Stimulated activated CD4-positive, alpha-beta T cell treated with anti-CD3 and anti-CD28 coated beads, Interleukin-2, amount 100 ng/mL, for 24 hours (primary cell): ENCODE measurements at places on chromosomes 1 and 21.

DNA sequence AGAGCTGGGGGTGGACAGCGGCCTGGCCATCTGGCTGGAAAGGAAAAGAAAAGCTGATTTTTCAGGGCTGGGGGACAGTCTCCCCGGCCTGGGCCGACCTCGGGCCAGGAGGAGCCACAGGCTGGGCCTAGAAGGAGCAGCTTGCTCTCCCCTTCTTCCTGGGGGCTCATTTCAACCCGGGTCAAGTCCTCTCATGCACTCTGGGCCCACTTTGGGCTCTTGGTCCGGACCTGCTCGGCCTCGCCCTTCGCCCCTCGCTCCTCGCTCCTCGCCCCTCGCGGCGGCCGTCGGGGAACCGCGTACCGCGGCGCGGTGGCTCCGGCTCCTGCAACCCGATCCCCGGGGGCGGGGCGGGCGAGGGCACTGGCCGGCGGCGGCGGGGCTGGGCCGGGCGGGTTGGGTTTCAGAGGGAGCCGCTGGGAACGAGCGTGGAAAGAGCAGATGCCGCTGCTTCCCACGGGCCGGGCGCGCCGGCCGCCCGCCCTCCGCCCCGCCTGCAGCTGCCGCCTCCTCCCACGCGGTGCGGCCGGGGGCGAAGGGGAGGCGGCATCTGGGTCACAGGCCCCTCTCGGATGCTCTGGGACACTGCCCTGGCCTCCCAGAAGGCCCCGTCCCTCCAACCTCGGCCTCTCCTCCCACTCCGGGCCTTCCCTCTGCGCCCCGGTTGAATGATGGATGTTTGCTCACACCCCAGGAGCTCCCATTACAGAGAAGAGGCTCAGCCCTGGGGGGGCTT lies 6.6 kb downstream of the HEYL start:
- no peak for DNase-seq

DNA sequence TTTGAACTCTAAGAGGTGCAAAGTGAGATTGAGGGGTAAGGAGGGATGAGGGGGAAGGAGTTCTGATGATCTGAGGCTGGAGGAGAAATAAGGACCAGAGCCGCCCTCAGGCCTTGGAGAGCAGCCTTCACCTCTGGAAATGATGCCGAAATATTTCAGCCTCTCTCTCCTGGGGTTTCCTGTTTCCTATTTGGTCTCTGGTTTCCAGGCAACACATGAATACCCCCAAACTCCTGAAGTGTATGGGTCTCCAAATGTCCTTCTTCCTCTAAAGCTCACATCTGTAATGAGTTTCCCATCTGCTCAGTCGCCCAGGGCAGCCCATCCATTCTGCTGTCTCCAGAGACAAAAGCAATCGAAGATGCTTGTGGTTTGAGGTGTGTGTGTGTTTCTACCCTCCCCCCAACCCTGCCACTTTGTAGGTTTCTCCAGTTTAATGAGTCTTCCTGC lies 52.0 kb upstream of the FAM20B start:
- DNase-seq = no peak

GRCh38 chr1:226772446-226773139 lies 33.5 kb upstream of the ITPKB start:
- no peak for DNase-seq

DNA sequence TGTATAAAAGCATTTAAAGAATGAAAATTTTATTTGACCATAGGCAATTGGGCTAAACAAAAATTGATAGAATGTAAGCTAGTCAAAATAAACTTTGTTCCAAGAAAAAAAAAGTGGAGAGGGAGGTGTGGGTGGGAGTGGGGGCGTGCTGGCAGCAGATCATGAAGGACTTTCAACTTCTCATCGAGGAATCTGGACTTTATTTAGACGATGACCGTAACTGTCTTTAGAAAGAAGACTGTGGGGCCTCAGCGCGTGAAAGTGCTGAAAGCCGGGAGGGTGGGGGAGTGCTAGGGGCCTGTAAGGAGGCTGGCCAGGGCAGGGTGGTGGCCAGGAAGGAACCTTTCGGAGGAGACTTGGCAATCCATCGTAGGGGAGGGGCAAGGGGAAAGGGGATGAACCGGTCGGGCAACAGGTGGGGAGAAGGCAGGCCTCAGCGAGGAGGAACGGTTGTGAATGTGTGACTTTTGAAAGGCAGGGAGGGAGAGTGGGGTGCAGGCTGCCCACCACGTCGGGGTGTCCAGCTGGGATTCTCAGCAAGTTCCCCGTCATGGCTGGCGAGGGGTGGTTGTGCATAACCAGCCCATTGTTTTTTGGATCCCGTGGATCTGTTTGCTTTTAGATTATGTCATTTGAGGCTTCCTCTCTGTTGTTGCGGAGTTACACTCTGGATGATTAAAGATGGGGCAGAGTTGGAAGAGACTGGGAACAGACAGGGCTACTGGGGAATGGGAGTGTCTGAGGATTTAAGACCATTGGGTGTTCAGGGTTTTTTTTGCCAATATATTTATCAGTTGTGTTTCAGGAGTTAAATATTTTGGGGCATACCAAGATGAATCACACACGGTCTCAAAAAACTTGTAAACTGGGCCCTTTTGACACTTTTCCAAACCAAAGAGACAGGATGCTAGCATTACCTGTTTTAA lies 35.5 kb downstream of the HUNK start:
- DNase-seq = no peak

DNA sequence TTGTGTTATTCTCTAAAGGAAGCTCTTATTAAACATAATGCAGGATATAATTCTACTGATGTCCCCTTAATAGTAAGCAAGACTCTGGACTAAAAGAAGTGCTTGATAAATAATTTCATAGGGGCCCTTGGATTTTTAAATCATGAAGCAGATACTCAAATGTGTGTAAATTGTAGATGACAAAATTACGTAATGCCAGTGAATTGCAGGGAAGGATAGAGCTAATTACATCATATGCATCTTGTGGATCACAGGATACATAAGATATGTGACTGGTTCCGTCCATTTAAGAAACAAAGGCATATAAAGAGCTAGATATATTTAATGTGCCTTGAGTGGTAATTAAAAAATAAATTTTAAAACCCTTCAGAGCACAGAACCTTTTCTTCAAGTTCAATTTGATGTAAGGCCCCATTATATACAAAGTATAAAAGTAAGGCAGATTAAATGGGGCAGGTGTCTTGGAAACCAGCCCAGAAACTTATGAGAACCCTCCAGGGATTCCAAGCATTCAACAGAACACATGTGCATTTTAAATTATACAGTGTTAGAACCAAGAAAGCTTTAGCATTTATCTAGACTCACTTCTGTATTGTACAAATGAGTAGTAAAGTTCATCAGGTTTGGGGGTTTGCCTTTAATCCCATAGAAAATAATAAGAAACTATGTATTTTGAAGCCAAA lies 190.4 kb downstream of the NCAM2 start:
- no peak for DNase-seq

GRCh38 chr1:147613506-147613905 lies 56.8 kb downstream of the ACP6 start:
- DNase-seq = no peak

DNA sequence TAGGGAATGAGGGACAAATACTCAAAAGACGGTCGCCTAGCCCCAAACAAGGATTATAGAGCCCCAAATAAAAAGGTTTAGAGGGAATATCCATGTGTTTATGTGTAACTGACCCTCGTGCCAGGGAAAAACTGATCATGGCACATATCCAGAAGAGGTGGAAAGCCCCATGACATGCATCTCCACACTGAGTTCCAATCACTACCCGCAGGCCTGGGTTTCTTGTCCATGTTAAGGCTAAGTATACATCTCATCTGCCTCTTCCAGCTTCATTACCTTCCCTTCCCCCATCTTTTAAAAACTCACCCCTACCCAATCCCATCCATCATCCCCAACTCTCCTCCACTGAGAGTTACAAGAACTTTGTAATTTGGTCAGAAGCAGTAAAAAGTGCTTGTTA lies 15.2 kb downstream of the GADD45A start:
- DNase-seq = no peak

GRCh38 chr1:246794828-246795671 lies 70.8 kb downstream of the SCCPDH start:
- no peak for DNase-seq

DNA sequence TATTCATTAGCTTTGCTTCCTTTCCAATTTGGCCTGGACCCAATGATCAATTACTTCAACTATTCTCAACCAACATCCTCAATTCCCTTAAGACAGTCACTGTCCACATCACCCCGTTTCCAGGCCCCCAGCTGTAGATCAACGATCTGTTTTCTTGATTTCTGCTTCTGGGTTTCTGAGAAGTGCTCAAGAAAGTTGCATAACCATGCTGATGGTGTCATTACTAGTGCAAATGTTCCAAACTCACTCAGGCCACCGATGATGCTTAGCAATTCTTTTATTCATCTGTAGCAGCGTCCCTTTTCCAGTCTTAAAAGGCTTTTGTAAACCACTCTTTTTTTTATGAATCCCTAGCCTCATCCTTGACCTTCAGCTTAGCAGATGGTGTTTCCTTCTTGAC lies 155.8 kb upstream of the PTGFR start:
- DNase-seq = no peak

- DNase-seq = peak; percentile 33
Observed at GRCh38 chr1:84298684-84299535, 2.6 kb upstream of the SAMD13 start.

GRCh38 chr1:176853503-176853902 lies 311.0 kb downstream of the ASTN1 start:
- DNase-seq = no peak

- no peak for DNase-seq
Observed at GRCh38 chr1:24727501-24728216, 17.6 kb upstream of the CLIC4 start.

GRCh38 chr1:169005776-169006175 lies 100.7 kb upstream of the ATP1B1 start:
- DNase-seq = no peak

DNA sequence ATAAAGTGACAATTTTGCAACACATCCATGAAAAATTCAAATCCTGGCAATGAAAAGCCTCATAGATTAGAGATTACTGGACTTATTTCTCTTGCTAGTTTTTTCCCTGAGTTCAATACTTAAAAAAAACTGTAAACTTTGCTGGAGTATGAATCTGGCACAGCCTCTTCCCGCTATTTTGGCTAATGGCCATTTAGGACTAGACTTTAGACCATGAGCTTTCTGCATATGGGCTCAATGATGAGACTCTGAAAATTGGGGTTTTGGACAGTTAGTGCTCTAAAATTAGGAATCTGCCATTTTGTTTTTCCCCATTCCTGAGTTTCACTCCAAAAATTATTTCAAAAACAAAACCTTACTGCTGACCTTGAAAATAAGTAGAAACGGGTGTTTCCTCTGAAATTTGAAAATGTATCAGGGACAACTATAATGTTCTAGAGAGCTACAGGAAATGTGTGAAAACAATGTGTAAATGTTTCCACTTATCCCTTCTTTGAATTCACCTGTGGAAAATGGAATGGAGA lies 137.5 kb downstream of the HMCN1 start:
- DNase-seq = no peak

DNA sequence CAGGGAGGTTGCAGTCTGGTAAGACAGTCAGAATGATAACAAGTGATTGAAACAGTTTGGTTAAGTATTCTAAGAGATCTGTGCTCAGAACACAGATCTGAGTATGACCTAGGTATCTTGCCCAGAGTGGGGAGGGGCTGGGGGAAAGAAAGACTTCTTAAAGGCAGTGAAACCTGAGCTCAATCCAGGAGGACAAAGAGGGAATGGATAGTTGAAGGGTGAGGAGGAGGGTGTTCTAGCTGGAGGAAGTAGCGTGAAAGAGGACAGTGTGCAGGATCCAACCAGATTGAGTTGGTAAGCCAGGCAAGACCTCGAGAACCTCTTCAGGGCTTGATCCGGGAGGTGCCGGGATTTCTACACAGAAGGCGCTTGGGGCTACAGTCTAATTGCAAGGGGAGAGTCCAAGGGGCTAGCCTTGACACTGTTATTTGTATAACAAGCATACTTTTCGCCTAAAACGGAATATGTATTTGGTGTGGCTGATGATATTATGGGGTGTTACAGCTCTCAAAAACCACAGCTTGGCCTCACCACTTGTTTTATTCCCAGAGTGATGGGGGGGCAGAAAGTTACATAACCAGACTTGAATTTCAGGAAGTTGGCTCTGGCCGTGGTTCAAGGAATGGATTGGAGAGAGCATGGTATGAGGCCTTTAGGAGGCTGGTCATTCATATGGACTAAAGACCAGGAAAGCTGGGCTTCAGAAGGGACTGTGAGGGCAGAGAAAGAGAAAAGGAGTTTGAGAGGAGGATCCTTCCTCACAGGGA lies 19.1 kb downstream of the RCSD1 start:
- DNase-seq = no peak

- no peak for DNase-seq
Observed at GRCh38 chr1:182762536-182762935, 27.0 kb upstream of the NPL start.

GRCh38 chr1:115648717-115649691 lies 7.2 kb downstream of the VANGL1 start:
- peak; percentile 14 for DNase-seq

DNA sequence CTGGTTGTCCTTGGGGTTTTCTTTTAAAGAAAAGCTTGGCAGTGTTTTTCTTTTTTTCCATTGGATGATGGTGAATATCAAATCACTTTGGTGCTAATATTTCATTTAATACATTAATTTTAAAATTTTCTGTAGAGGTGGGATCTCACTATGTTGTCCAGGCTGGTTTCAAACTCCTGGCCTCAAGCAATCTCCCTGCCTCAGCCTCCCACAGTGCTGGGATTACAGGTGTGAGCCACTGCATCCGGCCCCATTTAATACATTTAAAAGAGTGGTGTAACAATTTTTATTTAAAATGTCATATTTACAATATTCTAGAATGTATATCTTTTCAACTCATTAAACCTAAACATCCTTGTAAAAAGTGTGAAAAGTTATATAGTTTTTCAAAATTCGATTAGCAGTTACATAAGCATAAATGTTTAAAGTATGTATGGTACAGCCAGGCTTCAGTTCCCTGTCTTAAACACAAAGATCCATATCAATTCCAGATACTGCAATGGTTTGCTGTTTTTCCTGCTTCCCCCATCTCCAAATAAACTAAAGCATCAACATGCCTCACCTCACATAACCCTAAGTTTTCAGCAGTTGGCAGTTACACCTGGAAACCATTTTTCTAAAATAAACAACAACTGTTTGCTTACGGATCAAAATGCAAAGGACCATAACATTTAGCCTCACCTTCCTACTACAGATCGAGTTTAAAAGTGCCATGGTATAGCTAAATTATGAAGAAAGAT lies 8.9 kb upstream of the LGALS8 start:
- DNase-seq = no peak

GRCh38 chr1:42767510-42768000 lies 506 bp downstream of the C1orf50 start:
- DNase-seq = no peak

GRCh38 chr1:56532350-56532683 lies 47.0 kb downstream of the PLPP3 start:
- no peak for DNase-seq

GRCh38 chr1:67299296-67299695 lies 8.4 kb upstream of the IL12RB2 start:
- DNase-seq = no peak

DNA sequence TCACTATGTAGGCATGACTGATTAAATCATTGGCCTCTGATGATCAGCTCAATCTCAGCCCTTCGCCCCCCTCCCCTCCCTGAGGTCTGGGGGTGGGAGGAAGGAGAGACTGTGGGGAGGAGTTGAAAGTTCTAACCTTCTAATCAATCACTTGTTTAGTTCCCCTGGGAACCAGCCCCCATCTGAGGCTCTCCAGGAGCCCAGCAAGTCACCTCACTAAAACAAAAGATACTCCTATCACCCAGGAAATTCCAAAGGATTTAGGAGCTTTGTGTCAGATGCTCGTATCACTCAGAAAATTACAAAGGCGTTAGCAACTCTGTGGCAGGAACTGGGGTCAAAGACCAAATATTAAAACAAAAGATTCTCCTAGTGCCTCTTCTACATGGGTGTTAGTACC lies 21.6 kb downstream of the SYF2 start:
- DNase-seq = no peak
